T-helper 1 cell (primary cell): ENCODE measurements at places on chromosomes 2 and 18.
A peak's percentile ranks its signal among the peaks of the same experiment; 100 is the strongest.

DNA sequence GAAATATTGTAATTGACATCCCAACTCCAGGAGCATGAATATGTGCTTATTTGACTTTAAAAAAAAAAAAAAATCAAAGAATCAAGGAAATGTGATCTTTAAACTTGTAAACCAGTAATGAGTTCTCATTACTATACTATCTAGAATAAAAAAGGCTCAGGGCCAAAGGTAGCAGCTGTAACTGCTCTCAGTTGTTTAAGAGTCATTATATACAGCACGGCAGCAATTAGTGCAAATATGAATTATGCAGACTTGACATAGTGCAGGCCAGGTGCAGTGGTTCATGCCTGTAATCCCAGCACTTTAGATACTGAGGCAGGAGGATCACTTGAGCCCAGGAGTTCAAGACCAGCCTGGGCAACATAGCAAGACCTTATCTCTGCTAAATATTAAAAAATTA, 125.7 kb upstream of the TTC39C start:
- no peak for DNase-seq

GRCh38 chr2:239401881-239402233, 1.0 kb upstream of the HDAC4 start:
- DNase-seq = no peak

DNA sequence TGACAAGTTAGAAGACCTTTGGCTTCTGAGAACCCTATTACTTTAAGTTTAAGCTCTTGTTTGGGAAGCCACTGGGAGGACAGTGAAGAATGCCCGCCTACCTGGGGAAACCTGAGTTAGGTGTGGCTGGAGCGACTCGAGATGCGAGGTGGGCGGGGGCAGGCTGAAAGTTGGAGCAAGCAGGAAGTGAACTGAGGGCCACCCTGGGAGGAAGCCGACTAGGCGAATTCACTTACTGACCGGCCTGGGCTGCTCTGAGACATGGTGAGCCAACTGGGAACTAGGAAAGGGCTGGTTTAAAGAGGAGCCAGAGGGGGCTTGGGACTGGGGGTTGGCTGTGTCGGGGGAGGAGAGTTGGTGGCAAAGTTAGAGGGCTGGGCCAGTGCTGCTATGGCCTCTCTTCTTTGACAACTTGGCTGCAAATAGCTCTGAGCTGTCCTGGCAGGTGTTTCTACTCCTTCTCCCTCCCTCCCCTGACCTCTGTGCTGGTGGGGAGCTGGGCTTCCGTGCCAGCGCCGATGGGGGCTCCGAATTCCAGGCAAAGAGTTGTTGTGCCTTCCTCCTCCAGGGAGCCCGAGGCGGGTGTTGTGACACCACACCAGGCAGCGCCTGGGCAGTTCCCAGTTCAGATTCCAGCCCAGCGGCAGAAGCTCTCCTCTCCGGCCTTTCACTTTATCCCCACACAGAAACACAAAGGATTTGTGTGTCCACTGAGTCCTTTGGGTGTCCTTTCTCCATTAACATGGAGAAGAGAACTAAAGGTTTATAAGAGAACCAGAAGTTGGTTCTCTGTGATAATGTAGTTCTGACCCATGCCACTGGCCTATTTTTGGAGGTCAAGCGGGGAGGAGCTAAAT, at the start of gene VAMP8:
VAMP8 (plus strand) TSS at position 201 of the 857 bp plus-strand sequence; CDS start at position 262, 61 bp downstream.
- DNase-seq = peak; percentile 60

- DNase-seq = no peak
Observed at GRCh38 chr2:85875350-85876050, 13.3 kb downstream of the ST3GAL5 start.

GRCh38 chr2:139819273-139819796, 1039.1 kb upstream of the NXPH2 start:
- DNase-seq = no peak

- no peak for DNase-seq
Observed at GRCh38 chr2:237689336-237690131, 62.1 kb downstream of the LRRFIP1 start.

DNA sequence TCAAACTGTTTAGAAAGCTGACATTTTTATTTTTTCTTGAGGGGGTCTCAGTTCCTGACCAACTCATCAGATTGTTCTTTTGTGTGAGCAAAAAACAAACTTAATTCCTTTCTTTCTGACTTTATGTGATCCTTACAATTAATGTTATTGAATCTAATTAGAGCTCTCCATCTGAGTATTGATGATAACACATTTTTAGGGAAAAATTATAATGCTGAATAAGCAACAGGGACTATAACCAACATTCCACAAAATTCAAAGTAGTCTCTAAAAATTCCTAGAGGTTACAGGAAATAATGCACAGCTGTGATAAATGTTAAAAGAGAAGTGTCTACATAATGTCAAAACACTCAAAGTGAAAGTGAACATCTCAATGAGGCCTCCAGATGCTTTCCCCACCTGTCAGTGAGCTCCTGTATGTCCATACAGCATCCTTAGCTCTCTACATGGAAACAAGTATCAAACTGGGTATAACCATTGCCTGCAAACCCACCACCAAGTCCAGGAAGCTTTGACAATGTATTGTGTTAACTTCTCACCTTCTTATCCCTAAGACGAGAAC, 786.0 kb upstream of the SLC39A10 start:
- DNase-seq = no peak

GRCh38 chr2:140508756-140509155, 1622.1 kb downstream of the LRP1B start:
- DNase-seq = no peak

- no peak for DNase-seq
Observed at GRCh38 chr2:109030870-109031475, 42.0 kb upstream of the EDAR start.

GRCh38 chr2:37585295-37585908, 86.0 kb downstream of the CDC42EP3 start:
- DNase-seq = no peak

DNA sequence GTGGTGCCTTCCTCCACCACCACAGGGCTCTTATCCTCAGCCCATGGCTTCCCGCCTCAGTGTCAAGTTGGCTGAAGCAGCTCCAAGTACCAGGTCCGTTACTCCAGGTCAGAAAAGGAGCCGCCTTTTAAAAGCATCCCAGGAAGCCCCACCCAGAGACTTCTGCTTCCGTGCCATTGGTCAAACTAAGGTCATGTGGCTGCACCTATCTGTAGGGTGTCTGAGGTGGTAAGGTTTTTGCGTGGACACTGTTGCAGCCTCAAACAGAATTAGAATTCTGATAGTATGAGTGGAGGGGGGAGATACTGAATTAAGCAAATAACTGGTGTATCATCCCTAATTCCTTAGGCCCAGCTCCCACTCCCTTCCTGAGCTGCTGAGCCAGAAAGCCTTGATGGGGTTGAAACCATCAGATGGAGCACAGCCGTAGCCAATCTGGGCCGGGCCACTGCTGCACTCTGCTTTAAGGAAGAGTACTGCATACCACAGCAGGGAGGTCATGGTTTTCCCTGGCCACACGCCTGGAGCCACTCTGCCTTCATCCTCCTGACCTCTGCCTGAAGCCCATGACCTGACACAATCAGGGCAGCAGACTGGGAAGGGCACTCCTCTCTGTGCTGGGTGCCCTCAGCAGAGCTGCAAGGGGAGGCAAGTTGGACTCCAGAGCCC, 8.4 kb downstream of the TMEM247 start:
- no peak for DNase-seq

DNA sequence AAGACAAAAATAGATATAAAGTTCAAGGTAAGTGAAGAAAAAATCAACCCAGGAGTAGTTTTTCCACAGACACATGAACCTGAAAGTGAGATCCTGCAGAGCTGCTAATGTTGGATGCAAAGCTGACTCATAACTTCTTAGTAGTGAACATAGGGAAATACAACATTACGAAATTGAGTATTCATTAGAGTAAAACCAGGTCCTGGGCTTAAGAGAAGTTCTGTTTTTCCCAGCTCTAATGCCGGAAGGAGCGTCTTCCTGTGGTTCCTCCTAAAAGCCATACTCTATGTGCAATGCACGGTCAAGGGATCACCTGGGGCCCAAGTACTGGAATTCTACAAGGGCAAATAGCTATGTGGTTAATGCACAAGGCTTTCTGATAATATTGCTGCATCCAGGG, 141.7 kb downstream of the RBMS1 start:
- DNase-seq = no peak

- no peak for DNase-seq
Observed at GRCh38 chr2:134275058-134275862, 21.4 kb downstream of the MGAT5 start.

GRCh38 chr2:5618271-5618670, 73.9 kb upstream of the SOX11 start:
- DNase-seq = no peak

DNA sequence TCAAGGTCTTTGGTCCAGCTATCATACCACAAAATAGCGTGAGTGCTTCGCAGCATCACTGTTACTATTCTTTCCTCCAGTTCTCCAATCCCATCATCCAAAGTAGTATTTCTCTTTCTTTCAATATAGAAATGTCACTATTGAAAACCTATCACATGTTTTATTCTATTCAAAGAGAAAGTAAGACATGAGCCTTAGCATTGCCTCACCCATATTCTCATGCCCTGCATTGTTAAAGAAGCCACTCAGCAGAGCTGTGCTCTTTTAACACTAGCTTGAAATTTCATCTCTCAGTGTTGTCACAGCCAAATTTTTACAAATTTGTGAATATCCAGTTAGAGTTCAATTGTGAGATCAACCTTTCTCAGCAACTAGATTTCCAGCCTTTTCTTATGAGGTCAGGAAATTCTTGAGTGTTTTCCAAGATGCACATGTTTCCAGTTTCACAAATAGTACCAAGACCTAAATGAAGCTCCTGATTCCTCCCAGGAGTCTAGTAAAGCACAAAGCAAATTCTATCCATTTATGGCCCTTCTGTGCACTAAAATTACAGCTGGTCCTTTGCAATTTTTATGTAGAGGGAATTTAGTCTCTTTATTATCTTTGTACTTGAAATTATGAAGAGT, 343.7 kb downstream of the SPAG16 start:
- no peak for DNase-seq

DNA sequence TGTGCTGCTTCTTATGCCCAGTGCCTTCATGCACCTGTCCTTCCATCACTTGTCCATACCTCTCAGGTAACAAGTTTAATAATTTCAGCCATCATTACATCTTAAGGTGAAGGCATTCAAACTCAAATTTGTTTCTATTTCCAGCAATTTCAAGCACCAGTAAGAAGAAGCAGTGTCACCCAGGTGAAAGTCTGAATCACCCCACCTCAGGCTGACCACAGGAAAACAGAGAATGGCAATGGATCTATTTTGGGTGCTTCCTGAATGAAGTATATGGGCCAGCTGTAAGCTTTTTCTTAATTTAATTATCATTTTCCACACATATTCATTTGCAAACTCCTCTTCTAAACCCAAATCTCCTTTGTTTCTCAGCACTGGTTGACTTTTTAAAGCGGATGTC, 372.7 kb upstream of the SOX11 start:
- no peak for DNase-seq

DNA sequence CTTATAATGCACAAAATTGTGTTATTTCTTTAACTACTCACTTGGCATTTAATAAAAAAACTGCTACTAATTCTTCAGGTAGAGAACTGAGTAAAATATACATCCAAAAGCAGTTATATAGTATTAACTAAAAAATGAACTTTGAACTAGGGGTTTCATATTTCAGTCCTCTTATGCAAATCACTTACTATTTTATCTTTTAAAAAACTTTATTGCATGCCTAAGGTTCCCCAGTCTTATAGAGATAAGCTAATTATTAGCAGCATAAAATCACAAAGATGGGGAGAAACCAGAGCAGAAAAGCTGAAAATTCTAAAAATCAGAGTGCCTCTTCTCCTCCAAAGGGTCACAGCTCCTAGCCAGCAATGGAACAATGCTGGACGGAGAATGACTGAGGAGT, 228.0 kb downstream of the CALCRL start:
- DNase-seq = no peak

- DNase-seq = no peak
Observed at GRCh38 chr2:128665113-128665512, 346.4 kb upstream of the HS6ST1 start.

DNA sequence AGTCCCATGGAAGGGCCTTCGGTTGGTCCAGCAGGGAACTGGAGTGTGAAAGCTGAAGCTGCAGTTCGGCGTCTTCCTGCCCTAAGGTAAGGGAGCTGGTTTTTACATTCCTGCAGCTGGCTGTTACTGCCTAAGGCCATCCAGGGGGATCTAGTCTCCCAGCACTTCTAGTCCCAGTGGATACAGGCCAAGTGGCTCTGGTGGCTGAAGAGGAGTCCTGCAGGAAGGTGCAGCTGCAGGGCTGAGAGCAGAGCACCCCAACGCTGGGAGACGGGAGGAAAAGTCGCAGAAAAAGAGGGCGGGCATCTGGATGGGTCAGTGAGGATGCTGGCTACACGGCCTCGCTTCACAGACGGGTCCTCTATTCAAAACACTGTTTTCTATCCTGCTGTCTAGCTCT, 225.0 kb upstream of the HS6ST1 start:
- DNase-seq = no peak

GRCh38 chr18:30705943-30706342, 336.6 kb downstream of the DSC3 start:
- no peak for DNase-seq

- no peak for DNase-seq
Observed at GRCh38 chr2:8312861-8313830, 368.7 kb upstream of the ID2 start.

- no peak for DNase-seq
Observed at GRCh38 chr18:59426855-59427254, 67.8 kb upstream of the LMAN1 start.

DNA sequence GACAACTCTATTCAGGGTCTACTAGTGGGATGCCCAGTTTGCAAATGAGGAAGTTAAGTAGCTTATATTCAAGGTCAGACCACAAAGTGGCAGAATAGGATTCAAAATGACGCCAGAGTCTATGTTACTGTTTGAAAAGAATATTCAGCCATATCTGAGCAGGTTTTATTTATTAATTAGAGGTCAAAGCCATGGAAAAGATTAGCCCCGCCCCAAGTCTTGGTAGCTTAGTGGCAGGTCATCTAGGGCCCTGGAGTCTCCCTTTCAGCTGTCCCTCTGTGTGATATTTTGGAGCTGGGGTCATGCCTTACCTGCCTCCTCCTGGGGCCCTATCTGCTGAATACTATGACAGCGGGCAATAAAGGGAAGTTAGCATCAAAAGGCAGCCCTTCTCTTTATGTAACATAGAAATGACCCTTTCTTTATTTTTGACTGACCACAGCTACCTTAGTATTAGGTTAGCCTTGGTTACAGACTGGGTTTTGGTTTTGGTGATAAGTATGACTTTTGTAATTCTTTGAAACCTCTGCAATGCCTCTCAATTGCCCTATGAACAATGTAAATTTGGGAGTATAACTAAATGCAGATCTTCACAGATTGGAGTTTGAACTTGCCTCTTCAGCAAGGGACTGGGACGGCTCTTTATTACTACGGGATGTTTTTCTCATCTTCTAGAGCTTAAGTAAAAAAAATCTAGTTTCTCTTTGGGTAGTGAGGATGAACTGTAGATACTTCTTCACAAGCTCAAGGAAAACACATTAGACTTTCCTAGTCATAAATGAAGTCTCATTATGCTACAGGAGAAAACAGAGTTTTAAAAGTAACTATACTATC, 153.0 kb upstream of the ITGA4 start:
- DNase-seq = no peak

DNA sequence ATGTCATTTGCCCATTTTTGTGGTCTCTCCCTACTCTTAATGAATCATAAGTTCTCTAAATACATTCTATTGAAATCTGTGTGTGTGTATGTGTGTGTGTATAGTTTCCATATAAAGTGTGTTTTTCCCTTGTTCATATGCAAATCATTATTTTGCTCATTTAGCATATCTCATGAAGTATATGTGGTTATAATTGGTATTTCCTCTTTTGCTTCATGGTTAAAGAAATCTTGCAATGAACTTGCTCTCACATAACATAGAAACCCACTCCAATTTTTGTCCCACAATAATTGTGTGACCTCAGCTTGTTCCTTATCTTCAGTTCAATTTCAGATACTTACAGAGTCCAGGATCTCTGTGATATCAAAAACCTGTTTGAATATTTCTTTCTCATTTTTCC, 1.2 kb downstream of the CPO start:
- DNase-seq = no peak
